ENCODE measurements at places on chromosomes 16 and 17. TPM values are rescaled to one million over a fixed set of nuclear protein-coding genes. Genes with fewer than 3 reads are reported as not detected.

DNA sequence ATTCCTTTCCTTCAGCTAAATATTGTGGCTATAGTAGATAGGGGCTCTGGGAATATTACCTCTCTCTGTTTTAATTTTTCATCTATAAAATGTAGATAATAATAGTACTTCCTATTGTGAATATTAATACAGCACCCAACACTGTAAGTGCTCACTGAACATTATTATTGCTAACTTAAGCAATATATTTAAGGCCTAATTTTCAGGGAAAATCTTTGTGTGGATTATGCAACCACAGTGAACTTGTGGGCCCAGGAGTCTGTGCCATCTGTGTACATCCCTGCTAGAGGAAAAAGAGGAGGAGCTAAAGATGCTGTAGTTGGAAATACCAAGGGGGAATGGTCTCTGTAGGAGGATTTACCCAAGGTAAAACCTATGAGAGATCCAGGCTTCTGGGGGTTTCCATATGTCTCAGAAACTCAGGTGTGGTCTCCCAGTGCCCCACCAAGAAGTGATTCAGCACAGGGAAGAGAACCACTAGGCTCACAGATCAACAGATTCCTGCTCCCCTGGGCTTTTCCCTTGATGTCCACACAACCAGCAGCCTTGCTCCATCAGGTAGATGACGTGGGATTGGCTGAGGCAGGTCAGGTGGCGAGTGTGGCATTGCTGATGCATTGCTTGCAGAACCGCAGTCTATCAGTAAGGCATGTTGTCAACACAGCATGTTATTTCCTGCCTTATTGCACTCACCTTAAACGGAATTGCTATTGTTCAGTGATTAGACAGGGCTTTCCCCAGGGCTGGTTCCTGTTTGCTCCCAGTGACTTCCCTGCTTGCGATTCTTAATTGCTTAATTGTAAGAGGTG, 1.6 kb upstream of the N4BP1 start:
- no peak for DNase-seq

GRCh38 chr16:71568551-71568950, 8.3 kb downstream of the TAT start:
- no peak for DNase-seq

DNA sequence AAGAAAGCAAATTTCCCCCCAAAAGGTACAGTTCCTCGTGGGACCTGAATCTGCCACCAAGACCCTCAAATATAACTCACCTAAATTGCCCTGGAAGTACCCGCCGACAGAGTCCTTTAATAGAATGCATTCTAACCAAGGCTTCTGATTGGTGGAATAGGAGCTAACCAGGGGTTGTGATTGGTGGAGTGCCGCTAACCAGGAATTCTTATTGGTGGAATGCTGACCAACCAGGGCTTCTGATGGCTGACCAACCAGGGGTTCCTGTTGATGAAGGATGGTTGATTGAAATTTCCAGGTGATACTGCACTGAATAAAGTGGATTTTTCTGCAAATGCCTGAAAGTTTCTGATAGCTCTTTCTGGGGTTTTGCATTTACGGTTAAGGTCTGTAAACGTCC, 6.5 kb downstream of the TFAP4 start:
- DNase-seq, result peak; percentile 49

GRCh38 chr17:13134076-13134475, 116.2 kb upstream of the ELAC2 start:
- DNase-seq, result no peak

GRCh38 chr16:50335196-50335958, 33.4 kb downstream of the BRD7 start:
- no peak for DNase-seq

- DNase-seq, result no peak
These were observed 2.6 kb downstream of the FZD2 start for GRCh38 chr17:44559634-44560554.

GRCh38 chr17:49935526-49936210, 33.3 kb upstream of the DLX4 start:
- no peak for DNase-seq

- no peak for DNase-seq
These were observed 24.1 kb upstream of the CDH5 start for GRCh38 chr16:66342294-66342900.

DNA sequence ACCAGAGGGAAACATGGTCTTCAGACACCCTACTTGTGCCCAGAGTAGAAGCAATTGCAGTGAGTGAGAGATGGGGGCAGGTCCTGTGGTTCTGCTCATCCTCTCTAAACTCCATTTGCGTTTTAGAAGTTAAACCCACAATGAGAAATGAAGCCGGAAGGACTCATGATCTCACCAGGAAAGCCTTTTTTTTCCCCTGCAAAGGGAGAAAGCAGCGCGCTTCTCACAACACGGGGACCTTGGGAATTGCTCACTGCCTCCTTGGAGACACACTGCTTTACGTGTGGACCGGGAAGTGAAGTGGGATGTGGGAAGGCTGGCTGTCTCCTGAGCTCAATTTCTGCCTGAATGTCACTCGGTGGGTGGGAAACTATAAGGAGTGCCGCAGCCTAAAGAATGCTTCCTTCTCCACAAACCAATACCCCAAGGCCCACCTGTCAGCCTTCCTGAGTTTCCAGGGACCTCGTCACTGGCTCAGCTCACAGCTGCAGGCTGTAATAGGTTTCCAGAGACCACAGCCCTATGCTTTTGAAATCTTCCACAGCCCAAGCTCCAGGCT, 365.4 kb downstream of the XYLT1 start:
- DNase-seq, result no peak

GRCh38 chr17:38885728-38886642, 16.1 kb downstream of the LASP1 start:
- no peak for DNase-seq

GRCh38 chr17:42017866-42018200, 594 bp upstream of the DNAJC7 start:
- DNase-seq, result no peak

DNA sequence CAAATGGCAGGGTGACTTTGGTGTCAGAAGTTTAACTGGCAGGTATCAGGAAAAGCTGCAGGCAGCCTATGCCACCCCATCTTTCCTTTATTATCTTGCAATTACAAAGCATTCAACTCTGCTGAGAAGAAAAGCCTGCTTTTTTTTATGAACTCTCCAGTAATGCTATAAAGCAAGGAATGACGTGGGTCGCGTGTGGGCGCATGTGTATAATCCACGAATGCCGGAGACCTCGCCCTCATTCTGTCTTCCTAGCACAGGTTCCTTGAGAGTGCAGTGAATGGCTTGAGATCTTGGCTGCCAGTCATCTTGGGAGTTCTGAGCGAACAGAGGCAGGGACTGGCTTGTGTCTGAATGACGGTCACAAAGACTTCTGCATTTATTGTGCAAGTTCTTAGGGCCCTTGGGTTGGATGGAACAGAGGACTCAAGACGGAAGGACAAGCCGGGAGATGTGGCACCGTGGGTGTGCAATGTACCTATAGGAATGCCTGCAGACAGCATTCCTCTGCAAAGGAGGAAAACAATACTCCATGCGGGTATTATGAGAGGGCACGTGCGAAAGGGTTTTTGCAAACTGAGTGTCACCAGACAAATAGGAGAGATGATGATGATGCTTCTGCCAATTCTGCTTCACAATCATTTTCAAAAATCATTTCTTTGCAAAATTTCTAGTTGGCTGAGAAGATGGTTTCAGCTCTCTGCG, 96.1 kb upstream of the ELAC2 start:
- DNase-seq, result no peak

GRCh38 chr17:2030779-2031163, 818 bp downstream of the DPH1 start:
- peak; percentile 79 for DNase-seq

DNA sequence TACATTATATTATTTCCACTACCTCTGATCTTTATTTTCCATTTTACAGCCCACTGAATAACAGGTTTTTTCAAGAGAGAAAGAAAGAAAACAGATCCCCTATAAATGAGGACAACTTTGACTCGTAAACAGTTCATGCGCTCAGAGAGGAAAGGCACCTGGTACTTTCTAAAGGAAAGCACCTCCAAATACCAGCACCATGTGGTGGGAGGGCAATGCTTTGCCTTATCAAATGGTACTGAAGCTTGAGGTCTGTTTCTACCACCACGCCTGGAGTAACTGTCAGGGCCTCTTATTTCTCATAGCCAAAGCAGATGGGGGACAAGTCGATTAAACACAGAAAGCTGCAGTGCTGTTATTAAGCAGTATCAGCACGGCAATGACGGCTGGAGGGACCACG, 510.3 kb upstream of the ZFHX3 start:
- no peak for DNase-seq

DNA sequence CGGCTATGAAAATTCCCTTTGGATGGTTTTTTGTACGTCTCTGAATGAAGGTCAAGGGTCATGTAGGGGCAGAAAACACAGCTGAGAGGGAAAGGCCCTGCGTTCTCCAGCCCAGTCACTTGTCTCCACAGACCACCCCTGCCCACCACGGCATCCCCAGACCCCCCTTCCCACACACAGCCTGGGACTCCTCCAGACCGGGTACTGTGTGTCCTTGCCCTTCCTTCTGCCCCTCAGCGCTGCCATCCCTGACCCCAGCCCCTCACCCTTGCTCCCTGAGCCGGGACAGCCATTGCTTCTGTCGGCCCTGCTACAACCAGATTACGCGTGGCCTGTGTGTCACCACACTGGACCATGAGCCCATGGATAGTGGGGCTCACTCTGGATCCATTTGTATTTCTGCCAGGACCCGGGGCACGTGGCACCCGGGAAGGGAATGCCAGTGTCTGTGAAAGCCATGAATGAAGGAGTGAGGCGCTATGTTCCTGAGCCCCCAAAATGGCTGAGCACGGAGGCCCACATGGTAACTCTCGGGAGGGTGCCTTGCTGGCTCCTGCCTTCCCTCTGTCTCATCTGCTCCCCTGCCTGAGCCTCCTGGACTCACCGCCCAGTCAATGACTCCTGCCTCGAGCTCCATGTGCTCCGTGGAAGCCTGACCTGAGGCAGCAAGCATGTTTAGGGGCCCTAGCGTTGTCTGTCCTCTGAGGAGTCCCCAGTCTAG, 139.1 kb upstream of the FOXF1 start:
- no peak for DNase-seq

- DNase-seq, result no peak
These were observed 6.1 kb upstream of the TBX2 start for GRCh38 chr17:61393550-61393903.

DNA sequence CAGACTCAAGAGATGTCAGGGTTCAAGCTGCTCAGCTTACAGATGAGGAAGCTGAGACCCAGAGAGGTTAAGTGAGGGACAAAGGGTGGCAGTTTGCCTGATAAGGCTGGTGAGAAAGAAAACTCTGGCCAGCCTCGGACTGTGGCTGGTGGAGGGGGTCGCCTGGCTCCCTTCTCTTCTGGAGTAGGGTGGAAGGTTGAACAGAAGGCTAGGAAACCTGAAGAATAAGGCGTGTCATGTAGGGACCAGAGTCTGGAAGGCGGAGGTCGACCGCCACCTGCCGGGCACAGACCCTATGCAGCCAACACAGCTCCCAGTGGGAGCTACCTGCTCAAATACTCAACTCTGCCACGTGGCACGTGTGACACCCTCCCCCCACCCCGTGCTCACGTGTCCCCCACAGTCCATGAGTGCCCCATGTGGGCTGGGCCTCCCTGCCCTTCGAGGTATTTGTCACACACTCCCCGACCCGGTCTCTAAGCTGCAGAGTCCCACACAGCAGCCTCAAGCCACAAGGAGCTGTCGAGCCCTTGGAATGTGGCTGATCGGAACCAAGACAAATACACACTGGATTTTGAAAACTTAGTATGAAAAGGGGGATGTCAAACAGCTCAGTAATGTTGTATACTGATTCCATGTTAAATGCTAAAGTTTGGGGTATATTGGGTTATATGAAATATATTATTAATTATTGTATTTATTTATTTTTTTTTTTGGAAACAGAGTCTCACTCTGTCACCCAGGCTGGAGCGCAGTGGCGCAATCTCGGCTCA, 11.8 kb downstream of the HID1 start:
- peak; percentile 54 for DNase-seq

DNA sequence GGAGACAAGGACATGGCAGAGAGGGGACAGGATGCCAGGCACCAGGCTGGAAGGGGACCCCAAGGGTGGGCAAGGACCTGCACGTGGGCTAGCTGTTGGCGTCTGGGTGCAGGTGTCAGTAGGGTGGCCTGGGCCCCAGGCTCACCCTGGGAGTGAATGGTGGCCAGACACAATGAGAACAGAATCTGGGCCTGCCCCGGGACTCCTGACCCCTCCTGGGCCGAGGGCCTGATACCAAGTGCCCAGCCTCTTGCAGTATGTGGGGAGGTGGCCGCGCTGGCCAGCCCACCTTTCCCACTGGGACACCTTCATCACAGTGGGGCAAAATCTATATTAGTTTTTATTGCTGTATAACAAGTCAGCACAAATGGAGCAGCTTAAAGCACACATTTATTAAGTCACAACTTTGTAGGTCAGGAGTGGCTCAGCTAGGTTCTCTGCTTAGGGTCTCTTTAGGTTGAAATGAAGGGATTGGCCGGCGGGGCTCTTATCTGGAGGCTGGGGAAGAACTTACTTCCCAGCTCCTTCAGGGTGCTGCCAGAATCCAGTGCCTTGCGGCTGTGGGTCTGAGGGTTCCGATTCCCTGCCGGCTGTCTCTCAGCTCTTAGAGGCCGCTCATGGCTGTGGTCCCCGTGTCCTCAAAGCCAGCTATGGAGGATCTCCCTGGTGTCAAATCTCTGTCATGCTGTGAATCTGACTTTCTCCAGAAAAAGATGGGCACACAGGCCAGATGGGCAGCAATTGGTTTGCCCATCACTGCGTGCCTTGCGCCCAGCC, 3.6 kb downstream of the PRSS33 start:
- DNase-seq, result no peak

- no peak for DNase-seq
These were observed 53.7 kb downstream of the NFAT5 start for GRCh38 chr16:69619514-69619913.

DNA sequence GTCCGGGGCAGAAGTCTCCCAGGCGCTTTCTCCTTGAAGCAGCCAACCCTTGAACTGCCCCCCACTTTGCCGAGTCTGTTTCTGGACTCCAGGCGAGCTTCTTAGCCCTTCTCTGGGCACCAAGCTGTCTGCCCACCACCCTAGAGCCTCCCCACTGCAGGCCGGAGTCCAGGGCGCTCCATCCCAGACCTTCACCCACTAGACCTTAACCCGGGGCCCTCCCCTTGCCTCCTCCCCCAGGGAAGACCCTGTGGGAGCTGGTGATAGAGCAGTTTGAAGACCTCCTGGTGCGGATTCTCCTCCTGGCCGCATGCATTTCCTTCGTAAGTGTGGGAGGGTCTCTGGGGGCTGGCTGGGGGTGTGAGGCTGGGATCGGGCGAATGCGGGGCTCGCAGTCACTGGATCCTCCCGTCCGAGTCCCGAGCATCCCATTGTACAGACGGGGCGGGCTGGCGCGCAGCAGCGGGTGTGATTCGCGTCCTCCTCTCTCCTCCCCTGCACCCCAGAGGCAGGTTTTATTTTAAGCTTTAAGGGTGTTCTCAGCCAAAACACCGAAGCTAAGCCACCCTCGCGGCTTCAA, 1.1 kb downstream of the ATP2A1 start:
- DNase-seq, result no peak

GRCh38 chr17:80313160-80313829, 52.6 kb downstream of the RNF213 start:
- DNase-seq, result no peak

ZP2 gene
- not detected for total RNA-seq

COL1A1 gene
- 33.6 TPM for total RNA-seq

SPIRE2 gene
- total RNA-seq, result 21.2 TPM

LDHD gene
- 3.4 TPM for total RNA-seq

IL17C gene
- not detected for total RNA-seq

TP53TG3B gene
- total RNA-seq, result not detected

SLC52A1 gene
- total RNA-seq, result not detected

Data from HCT116 (cell line).